NCI-H1417 treated with DMSO at 0.1 percent for 48 hours (cell line): ENCODE measurements at places on chromosomes 16 and 17.

- DNase-seq, result no peak
Measured at GRCh38 chr17:45667591-45668171, 116.4 kb upstream of the CRHR1 start.

- DNase-seq, result no peak
Measured at GRCh38 chr17:76566988-76567431, 18.6 kb downstream of the ST6GALNAC2 start.

DNA sequence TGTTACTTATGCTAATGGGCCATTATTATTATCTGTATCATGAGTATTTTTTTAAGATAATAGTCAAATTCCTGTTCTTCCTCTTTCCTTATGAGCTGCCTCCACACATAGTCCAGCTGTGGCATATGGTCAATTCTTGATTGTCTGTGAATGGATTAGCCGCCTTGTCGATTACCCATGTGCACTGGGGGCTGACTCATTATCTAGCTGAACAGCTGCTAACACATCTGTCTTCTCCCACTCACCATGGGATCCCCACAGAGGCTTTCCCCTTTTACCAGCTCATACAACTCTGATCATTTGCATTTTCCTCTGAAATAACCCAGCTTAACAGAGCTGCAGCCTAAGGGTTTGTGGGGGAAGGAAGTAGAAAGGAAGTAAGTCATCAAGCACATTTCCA, 915.0 kb downstream of the CDH11 start:
- no peak for DNase-seq

- no peak for DNase-seq
Measured at GRCh38 chr17:74280093-74280513, 6.1 kb downstream of the DNAI2 start.

- no peak for DNase-seq
Measured at GRCh38 chr17:74857191-74857590, 2.5 kb downstream of the GRIN2C start.
